ENCODE measurements at places on chromosomes 11 and 22.

- DNase-seq: no peak
These were observed 22.5 kb downstream of the TAB1 start for GRCh38 chr22:39422101-39422500.

DNA sequence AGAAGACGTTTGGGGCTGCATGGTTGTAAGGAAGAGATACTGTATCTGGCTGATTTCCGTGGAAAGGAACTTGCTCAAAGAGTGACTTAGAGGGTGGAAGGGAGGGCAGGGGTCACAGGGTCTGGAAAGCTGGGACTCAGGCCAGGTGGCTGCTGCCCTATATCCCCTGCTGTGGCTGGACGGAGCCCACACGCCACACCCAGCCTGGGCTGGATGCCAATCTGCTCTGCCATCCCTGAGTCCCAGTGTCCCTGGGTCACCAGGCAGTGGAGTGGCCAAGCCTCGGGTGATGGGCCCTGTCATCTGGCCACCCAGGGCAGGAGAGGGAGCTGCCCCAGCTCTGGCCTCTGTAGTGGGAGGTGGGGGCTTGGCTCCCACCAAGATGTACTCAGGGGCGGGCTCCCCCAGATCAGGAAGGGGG is 26.5 kb upstream of the KRTAP5-7 start:
- no peak for DNase-seq

DNA sequence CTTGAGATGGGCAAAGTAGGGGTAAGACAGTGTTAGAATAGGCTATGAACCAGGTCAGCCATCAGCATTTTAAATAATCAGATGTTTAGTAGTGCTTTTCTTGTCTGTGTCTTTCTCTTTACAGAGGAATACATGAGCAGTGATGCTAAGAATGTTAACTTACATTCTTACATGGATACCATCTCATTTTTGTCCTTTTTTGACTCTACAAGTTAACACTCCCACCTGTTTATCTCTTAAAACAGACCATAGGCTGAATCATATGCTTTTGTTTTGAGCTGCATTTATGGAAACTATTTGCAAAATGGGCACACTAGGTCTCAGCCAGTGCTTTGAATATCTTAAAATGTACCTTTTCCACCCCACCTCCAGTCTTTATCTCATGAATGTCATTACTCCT is 25.6 kb upstream of the ADSL start:
- no peak for DNase-seq

- DNase-seq: no peak
These were observed 109.2 kb upstream of the TRPC6 start for GRCh38 chr11:101692980-101693379.

DNA sequence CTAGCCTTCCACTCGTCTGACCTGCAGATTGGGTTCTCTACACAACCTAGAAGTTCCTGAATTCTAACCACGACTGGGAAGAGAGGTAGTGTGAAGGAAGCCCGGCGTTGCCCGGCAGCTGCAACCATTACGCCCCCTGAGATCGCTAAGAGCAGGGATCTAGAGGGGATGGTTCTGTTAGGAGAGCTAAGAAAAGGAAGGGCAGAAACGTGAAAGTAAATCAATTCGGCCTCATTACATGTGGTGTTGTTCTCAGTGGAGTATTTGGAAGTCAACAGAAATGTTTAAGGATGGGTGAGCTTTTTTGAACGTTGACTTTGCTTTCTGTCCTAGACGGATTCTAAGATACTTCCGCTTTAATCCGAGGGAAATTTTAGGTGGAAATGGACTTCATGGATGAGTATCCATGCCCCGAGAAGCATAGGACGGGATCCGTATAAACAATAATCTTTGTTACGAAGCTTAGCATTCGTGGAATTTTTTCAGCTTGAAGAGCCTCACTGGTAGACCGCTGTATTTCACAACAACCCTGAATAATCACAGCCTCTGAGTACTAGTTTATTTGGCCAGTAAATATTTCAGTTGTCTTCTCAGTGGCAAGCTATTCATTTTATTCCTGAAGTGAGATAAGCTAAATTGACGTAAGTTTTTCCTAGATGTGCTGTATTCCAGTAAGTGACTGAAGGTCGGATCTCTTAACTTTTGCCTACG is 629 bp downstream of the ATP5MG start:
- peak; percentile 55 for DNase-seq

DNA sequence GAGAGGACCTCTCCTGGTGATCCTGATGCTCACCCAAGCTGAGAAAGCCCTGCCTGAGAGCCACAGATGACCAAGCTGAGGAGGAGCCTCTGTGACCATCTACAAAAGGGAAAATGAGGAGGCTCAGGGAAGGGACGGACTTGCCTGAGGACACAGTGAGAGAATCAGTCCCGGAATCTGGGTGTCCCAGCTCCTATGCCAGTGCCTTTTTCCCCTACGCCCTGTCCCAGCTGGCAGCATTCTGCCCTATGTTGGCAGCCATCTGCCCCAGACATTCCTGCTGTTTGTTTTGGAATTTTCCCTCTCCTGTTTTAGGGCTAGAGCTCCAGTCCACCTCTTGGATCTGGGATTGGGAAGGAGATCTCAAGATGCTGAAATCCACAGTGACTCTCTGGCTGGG is 54.6 kb downstream of the C11orf58 start:
- no peak for DNase-seq

GRCh38 chr11:18063125-18063524 is 17.1 kb upstream of the TPH1 start:
- no peak for DNase-seq

DNA sequence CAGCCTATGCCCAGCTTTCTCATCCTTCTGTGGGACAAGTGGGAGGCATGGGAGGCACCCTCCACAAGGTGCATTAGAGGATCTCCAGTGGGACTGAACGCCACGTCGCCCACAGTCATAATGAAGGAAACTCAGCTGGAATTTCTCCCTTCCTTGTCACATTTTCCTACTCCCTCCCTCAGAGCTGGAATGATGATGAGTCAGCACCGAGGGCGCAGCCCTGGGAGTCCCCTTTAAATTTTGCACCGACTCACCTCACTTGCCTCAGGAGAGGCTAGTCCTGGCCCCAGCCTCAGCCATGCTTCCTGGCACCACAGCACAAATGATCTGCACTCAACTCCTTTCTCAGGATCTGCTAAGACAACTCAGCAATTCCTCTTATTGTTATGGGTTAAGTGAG is 34.3 kb downstream of the DBX1 start:
- peak; percentile 13 for DNase-seq

GRCh38 chr22:30249049-30250038 is 2.8 kb upstream of the LIF start:
- DNase-seq: no peak

DNA sequence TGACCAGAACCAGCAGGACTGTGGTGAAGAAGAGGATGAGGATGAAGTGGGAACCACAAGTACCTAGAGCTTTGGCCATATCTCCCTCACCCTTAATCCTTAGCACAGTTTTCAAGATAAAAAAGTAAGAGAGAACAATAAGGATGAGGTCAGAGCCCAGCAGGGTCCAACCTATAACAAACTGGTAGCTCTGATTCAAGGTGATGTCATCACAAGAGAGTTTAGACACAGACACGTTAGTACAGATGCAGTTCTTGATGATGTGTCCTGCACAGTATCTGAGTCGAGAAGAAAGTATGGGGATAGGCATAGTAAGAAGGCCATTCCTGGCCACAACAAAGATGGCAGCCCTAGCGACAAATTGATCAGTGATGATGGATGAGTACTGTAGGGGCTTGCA is 586 bp downstream of the OR56A5 start:
- DNase-seq: no peak

GRCh38 chr11:128916681-128917080 is 25.5 kb downstream of the KCNJ5 start:
- no peak for DNase-seq

DNA sequence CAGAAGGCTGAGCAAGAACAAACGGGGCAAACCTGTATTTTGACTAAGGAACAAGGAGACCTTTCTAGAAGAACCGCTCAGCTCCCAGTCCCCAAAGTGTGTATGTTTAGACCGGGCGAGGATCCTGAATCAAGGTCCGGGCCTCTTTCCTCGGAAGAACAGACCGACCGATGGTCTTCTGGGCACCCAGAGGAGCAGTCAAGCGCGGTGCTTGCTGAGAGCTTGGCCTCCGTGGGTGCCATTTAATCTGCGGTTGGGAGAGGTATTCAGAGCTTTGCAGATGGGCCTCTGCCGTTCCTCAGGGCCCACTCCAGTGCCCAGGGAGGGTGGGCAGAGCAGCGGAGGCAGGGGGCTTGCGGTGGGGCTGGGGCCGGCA is 26.5 kb upstream of the ATXN10 start:
- DNase-seq: no peak

DNA sequence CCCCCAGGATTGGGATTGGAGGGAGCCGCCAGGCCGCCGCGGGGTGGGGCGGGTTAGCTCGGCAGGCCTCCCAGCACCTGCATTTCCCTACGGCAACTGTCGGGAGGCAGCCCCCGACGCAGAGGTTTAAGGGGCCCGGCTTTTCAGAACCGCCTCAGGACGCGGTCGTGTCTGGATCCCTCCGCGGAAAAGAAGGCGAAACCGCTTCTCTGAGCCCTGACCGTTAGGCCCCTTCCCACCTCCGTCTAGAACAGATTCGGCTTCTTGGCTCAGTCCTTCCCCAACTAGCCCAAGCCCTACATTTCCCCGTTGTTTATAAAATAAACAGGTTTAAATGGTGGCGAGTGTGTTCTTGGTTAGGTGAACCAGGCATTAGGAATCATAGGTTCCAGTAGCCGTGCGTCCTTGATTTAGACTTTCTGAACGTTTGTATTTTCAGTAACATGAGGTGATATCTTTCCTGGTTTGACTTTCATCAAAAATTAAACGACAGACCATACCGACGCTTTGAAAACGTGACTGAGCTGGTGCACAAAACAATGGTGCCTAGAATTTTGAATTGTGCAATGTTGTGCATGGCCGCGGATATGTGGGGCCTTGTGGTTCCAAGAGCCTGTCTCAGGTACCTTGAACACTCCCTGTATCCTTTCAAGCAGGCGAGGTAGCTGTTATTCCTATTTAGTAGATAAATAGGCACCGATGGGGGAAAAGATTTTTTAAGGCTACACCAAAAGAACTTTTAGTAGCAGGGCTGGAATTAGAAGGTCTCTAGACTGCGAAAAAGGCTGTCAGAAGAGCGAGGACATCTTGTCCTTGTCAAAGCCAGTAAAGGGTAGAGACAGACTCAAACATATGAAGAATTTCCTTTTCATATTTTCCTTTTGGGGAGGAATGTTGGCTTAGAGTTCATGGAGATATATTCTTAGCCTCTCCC is 1.2 kb upstream of the HSPA8 start:
- DNase-seq: peak; percentile 63
